ENCODE measurements at places on chromosomes 2 and 18.

- DNase-seq, result peak; percentile 91
These were observed 25.1 kb upstream of the CREB1 start for GRCh38 chr2:207504513-207505170.

- DNase-seq, result peak; percentile 90
These were observed 49.6 kb downstream of the SOWAHC start for GRCh38 chr2:109663721-109664120.

GRCh38 chr2:55029098-55029497, 21.2 kb downstream of the RTN4 start:
- DNase-seq, result no peak

DNA sequence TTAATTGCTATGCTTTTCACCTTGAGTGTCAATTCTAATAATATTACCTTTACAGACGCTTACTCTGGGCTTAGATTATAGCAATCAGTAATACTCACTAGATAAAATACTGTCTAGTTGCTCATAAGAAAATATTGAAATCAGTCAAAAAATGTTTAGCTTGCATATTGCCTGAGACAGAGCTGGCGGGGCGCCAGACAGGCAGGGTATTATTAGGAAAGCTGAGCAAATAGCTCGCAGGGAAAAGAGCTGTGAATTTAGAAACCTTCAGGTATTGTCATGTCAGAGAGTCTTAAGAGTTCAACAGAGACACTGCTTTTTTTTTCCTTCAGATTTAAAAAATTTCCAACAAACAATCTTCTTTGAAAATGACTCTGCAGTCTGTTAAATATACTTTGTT, 118.4 kb downstream of the MEIS1 start:
- DNase-seq, result no peak

DNA sequence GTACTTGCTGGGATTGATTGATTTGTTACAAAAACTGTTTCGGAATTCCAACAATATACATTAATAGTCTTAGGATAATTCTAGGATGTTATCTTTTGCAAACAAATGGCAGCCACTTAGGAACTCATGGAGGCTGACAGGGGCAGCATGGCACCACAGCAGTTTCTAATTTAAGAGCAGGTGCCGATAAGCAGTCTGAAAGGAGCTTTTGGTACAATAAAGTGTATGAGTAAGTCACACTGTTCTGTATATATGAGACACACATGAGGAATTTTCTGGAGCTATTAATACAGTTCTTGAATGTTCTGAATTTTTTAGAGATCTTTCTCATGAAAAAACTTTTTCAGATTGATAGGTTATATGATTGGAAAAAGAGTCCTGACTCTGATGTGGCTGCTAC, 52.2 kb downstream of the EIF5B start:
- peak; percentile 56 for DNase-seq
